ENCODE measurements at places on chromosomes 4 and X.
A peak's percentile ranks its signal among the peaks of the same experiment; 100 is the strongest.

DNA sequence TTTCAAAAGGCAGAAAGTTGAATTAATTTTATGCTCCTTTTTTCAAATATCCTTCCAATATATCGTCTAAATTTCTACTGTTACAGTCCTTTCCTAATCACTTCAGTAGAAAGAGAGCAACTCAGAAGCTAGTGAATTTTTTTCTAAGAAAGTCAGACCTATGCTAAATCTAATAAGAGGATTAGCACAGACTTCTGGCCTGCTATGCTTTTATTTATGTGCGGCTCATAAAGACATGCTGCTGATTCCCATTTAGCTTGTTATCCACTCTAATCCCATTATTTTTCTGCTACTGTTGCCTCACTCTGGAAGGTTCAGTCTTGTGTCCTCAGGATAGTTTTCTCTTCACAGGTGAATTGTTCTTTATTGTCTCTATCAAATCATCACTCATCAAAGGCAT, 473.5 kb upstream of the FAM241A start:
- DNase-seq: peak; percentile 19

GRCh38 chr4:22695029-22695428, 2.3 kb downstream of the GBA3 start:
- no peak for DNase-seq

GRCh38 chr4:121582296-121582695, 114.5 kb downstream of the ANXA5 start:
- no peak for DNase-seq

DNA sequence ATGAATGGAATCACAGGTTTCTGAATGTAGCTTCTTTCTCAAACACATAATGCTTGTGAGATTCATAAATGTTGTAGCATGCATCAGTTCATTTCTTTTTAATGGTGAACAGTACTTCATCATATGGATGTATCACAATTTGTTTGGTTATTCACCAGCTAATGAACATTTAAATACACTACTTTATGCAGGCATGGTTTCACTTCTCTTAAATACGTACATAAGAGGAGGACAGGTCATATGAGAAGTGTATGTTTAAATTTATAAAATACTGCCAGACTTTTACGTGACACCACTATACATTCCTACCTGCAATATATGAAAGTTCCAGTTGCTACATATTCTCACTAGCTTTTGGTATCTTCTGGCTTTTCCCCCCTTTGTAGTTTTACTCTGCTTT, 65.4 kb downstream of the ANKRD17 start:
- DNase-seq: no peak

- DNase-seq: no peak
Observed at GRCh38 chr4:39133623-39134022, 48.7 kb upstream of the WDR19 start.

DNA sequence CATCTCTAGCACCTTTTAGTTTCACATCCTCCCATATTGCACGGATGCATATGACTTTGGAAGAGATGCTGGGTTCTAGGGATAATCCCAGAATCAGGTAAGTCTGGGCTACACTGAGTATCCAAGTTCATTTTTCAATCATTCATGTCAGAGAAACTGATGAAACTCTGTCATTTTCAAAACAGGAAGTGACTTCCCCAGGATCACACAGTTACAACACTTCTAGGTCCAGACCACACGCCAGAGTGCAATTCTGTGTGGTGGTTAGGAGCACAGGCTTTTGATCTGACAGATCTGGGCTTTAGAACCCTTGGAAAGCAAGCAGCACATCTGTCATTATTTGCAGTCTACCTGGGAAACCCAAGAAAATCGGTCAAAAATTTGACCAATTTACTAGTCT, 52.1 kb upstream of the CDKN2AIP start:
- DNase-seq: no peak

GRCh38 chr4:13118633-13119032, 365.5 kb downstream of the RAB28 start:
- no peak for DNase-seq

GRCh38 chrX:63657821-63658220, 127.2 kb downstream of the ARHGEF9 start:
- no peak for DNase-seq

DNA sequence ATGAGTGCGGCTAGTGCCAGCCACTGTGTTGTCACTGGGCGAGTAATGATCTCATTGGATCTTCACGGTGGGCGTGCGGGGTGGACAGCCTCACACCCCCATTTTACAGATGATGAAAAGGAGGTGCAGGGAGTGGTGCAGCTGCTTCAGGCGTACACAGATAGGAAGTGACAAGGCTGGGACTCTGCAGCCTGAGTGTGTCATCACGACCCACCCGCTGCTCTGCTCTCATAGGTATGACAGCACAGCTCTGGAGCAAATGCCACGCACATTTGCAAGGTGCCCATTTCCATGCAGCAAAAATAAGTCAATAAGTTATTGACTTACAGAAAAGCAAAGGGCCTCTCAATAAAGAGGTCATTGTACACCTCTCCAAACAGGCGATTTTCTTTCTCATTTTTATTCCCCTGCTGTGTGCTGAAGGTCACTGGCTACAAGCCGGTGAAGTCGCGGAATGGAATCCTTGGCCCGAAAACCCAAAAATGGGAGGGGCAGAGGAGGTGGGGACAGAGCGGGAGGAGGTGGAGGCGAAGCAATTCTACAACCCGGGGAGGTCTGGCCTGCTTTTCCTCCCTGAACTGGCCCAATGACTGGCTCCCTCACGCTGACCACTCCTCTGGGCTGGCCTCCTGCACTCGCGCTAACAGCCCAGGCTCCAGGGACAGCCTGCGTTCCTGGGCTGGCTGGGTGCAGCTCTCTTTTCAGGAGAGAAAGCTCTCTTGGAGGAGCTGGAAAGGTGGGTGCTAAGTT, at the start of gene SOD3:
Gene SOD3, plus strand, starts transcription at position 658 of the 750 bp plus-strand sequence. CDS start 3,949 bp downstream, outside the sequence.
- no peak for DNase-seq

All from D721Med (cell line).